ENCODE measurements at places on chromosomes 11 and 22. TPM values are rescaled to one million over a fixed set of nuclear protein-coding genes. Genes with fewer than 3 reads are reported as not detected.

MCAM gene
- total RNA-seq: 59.5 TPM

MPZL3 gene
- 13.2 TPM for total RNA-seq

MRGPRX3 gene
- total RNA-seq: 0.21 TPM

CTTN gene
- total RNA-seq: 199 TPM

OLFML1 gene
- total RNA-seq: 44.2 TPM

DEUP1 gene
- total RNA-seq: 0.50 TPM

FAM111A gene
- 50.3 TPM for total RNA-seq

TREH gene
- total RNA-seq: not detected

SREBF2 gene
- 162 TPM for total RNA-seq

BTBD18 gene
- not detected for total RNA-seq

SLC22A9 gene
- not detected for total RNA-seq

SAA4 gene
- total RNA-seq: not detected

OTOG gene
- not detected for total RNA-seq

SMC1B gene
- total RNA-seq: 0.15 TPM

EXPH5 gene
- 31.7 TPM for total RNA-seq

OR4D5 gene
- total RNA-seq: not detected

SGSM1 gene
- total RNA-seq: 2.8 TPM

OR2AG2 gene
- total RNA-seq: 0.13 TPM

SHISA8 gene
- not detected for total RNA-seq

SULT4A1 gene
- total RNA-seq: not detected

FAM76B gene
- 13.6 TPM for total RNA-seq

SLC22A25 gene
- not detected for total RNA-seq

CYB5R2 gene
- 7.9 TPM for total RNA-seq

Data from left lung (tissue), 14 donors.